Diencephalon (tissue), 1 donor: ENCODE measurements at places on chromosomes 5 and 9. TPM values are rescaled to one million over a fixed set of nuclear protein-coding genes. Genes with fewer than 3 reads are reported as not detected.

IGFBPL1 gene
- 38.3 TPM for total RNA-seq

NEK6 gene
- 18.0 TPM for total RNA-seq

TAF11L9 gene
- not detected for total RNA-seq

VCAN gene
- 427 TPM for total RNA-seq

ZDHHC11 gene
- 10.4 TPM for total RNA-seq

SLC34A1 gene
- not detected for total RNA-seq

KIF20A gene
- 7.6 TPM for total RNA-seq

SLC23A1 gene
- total RNA-seq, result 0.69 TPM

NOXA1 gene
- 1.6 TPM for total RNA-seq

SPINK7 gene
- total RNA-seq, result not detected

SCGB3A2 gene
- total RNA-seq, result not detected

GRIN1 gene
- 69.0 TPM for total RNA-seq

F2RL2 gene
- total RNA-seq, result 1.2 TPM

FBXW5 gene
- 63.9 TPM for total RNA-seq

NKD2 gene
- 5.3 TPM for total RNA-seq

ERCC8 gene
- total RNA-seq, result 31.6 TPM
